ENCODE measurements at places on chromosomes 12 and 14. TPM values are rescaled to one million over a fixed set of nuclear protein-coding genes. Genes with fewer than 3 reads are reported as not detected.

Gene SERPINA1
- 311 TPM for total RNA-seq

Gene NAV3
- 0.90 TPM for total RNA-seq

Gene SPIC
- total RNA-seq: not detected

Gene PLXNC1
- total RNA-seq: 13.2 TPM

Gene GOLGA3
- 71.6 TPM for total RNA-seq

- DNase-seq: no peak
Measured at GRCh38 chr12:76274420-76275083, 73.7 kb downstream of the BBS10 start.

DNA sequence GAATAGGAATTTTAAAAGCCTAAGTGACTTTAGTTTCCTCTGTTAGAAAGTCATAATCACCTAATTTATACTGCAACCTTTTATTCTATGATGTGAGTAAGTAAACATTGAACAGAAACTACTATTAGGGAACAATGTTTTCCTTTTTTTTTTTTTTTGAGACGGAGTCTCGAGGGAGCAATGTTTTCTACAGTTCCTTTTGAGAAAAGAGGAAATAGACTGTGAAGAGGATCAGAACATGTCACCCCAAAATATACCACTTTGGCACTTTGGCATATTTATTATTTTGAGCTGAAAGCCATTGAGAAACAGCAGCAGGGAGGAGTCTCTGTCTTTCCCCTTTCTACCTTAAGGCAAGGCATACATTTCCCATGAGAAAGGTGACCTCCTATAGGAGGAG lies 162.7 kb upstream of the CNOT2 start:
- DNase-seq: no peak

DNA sequence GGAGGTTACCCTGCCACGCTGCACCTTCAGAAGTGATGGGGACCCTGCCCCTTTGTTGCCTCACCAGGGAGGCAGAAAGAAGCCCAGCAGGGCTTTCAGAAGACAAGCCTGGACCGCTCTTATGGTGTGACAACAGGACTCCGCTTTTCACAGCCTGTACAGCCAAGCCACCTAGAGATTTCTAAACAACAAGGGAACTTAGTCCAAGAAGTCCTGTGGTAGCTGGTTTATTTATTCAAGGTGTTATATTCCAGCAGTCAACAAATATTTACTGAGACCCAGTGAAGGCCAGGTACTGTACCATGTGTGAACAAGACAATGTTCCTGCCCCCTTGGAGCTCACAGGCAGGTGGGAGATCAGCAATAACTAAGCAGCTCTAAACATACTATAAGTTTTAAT lies 4.0 kb upstream of the TMEM229B start:
- DNase-seq: no peak

- DNase-seq: no peak
Measured at GRCh38 chr12:100189636-100190394, 10.8 kb upstream of the ACTR6 start.

DNA sequence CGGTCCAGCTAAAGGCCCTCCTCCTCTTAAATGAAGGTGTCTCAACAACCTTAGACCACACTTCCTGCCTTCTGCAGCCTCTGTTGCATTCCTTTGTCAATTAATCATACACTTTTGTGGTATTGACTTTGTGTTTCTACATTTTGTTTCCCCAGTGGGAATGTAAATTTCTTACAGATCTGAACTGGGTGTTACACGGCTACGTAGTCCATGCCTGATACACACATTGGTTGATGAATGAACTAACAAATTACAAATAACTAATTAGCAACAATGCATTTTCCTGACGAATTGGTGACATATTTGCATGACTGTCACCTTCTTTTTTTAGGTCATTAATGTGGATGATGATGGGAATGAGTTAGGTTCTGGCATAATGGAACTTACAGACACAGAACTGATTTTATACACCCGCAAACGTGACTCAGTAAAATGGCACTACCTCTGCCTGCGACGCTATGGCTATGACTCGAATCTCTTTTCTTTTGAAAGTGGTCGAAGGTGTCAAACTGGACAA lies 15.2 kb upstream of the CCT2 start:
- no peak for DNase-seq

GRCh38 chr12:43578782-43579181 lies 26.8 kb upstream of the ADAMTS20 start:
- DNase-seq: no peak

- DNase-seq: no peak
Measured at GRCh38 chr12:77060883-77061240, 4.5 kb downstream of the E2F7 start.

DNA sequence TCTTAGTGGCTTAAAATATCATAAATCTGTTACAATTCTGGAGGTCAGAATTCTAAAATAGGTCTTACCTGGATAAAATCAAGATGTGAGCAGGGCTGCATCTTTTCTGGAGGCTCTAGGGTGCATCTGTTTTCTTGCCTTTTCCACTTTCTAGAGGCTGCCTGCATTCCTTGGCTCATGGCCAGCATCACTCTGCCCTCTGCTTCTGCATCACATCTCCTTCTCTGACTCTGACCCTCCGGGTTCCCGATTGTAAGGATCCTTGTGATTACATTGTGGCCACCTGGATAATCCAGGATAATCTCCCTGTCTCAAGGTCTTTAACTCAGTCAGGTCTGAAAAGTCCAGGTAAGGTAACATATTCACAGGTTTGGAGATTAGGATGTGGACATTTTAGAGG lies 11.0 kb upstream of the BMP4 start:
- no peak for DNase-seq

DNA sequence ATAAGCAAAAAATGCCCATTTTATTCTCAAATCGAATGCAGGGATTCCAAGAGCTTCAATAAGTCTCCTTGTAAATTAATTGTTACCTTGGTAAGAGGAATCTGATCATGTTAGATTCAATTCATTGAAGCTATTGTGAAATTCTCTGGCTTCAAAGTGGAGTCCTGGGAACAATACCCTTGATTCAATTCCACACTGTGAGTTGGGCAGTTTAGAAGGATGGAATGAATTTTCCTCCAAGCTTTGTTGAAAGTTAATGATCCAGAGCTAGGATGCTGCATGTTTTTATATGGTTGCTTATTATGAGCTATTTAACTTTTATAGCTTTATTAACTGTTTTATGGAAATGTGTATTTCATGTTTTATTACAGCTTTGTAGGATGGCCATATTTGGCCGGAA lies 89.9 kb upstream of the IGF1 start:
- DNase-seq: no peak

Measured in mucosa of descending colon (tissue), 3 donors.